ENCODE measurements at places on chromosomes 5 and 9. TPM values are rescaled to one million over a fixed set of nuclear protein-coding genes. Genes with fewer than 3 reads are reported as not detected.
A peak's percentile ranks its signal among the peaks of the same experiment; 100 is the strongest.

DNA sequence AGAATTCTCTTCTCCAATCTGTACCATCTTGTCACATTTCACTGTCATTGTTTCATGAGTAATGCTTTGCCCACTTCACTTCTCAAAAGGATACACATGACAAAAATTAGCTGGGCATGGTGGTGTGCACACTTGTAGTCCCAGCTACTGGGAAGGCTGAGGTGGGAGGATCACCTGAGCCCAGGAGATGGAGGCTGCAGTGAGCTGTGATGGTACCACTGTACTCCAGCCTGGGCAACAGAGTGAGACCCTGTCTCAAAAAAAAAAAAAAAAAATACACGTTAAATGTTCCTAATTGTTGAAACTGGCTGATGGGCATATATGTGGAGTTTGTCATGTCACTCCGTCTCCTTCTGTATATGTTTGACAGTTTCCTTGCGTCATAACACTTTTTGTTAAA is 36.3 kb upstream of the HSD17B3 start:
- no peak for DNase-seq

DNA sequence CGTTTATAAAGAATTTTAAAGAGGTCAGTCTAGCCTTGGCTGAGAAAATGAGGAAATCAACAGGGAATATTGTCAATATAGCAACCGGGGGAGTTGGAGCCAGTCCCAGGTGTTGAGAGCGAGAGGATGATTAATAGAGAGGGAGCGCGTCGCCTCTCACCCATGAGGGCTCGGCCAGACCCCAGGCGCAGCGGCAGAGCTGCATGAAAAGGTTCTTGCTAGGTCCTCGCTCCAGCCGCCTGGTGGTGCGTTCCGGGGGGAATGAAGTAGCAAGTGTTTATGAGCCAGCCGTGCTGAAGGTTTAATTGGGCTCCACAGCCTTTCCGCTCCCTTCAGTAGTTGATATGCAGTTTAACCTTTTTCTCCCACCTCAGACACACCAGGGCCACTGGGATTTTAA is 167.3 kb upstream of the IRX1 start:
- no peak for DNase-seq

DNA sequence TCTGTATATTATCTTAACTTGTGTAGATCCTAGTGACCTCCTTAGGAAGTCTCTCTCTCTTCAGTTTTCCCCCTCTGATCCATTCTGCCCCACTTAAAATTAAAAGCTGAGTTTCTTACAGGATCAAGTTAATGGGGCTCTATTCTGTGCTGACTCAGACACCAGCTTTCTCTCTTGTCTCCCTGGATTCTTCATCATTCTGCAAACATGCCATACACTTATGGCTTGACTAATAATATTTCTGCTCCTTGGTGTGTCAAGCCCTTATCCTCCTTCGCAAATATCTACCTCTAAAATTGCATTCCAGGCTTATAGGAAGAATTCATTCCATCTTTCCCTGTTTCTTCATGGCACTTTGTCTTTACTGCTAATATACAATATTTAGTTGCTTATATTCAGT is 18.1 kb downstream of the LRRC70 start:
- DNase-seq: no peak

- DNase-seq: no peak
These were observed 160.2 kb downstream of the ARHGEF28 start for GRCh38 chr5:73786043-73786831.

Gene PIP5K1B
- total RNA-seq: 2.0 TPM

DNA sequence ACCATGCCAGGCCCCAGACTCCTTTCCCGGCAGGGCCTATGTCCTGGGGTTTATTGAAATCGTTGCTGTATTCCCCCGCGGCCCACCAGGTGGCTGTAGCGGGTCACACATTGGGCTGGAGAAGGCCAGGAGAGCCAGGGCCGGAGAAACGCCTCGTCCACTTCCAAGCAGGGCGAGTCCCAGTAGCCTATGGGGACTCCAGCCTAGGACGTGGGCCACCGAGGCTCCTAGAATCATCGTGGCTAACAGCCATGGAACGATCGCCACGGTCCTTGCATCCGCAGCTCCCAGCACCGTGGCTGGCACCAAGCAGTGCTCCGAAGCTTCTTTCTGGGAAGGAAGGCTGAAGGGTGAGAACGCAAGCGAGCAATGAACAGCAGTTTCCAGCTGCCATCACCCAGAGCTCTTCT is 87.7 kb downstream of the ENTREP1 start:
- peak; percentile 64 for DNase-seq

- peak; percentile 12 for DNase-seq
These were observed 42.8 kb downstream of the SNX30 start for GRCh38 chr9:112793213-112793810.

Gene ROR2
- total RNA-seq: 23.6 TPM

GRCh38 chr9:1300941-1301340 is 250.8 kb downstream of the DMRT2 start:
- DNase-seq: no peak

Measured in progenitor cell of endocrine pancreas (in vitro differentiated cells).